ENCODE measurements at places on chromosomes 5 and 9.

DNA sequence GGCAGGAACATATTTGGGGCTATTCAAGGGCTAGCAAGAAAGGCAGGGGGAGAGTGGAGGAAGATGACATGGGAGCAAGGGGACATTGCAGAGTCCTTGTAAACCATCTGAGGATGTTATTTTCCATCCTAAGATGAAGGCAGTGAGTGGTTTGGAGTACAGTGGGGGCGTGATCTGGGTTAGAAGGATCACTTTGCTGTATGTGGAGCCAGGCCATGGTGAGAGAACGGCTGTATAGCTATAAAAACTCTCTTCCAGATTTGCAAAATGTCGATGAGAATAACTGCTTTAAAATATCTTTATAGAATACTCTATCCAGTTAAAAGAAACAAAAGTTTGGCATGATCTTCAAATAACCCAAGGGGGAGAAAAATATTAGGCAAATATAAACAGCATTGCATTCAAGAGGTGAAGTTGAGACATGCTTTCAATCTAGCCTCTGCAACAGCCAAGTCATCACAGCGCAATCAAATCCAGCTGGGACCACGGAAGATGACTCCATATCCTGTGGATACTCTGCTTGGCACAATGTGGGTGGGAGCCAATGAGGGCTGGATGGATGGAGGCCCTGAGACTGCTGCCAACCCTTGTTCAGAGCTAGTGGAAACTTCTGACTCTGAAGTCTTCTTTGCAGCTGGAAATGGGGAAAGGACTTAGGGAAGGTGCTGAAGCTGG lies 111.5 kb upstream of the BASP1 start:
- DNase-seq, result no peak

GRCh38 chr9:71857159-71857558 lies 53.8 kb downstream of the ABHD17B start:
- DNase-seq, result no peak

DNA sequence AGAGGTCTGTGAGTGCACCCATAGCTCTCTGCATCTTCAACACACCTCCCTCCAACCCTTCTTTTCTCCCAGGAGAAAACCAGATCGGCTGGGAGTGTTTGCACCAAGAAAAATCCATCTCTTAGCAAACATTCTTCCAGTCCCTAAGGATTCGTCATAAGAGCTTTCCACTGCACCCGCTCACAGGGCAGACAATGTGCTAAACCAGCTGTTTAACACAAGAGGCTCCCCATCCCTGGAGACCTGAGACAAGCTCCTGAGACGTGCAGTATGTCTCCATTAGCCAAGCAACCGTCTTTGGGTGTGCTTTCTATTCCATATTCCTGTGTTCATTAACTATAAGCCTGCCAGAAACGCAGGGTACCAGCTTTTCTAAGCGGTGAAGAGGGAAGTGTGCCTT lies 93.6 kb upstream of the ZNF462 start:
- DNase-seq, result no peak

- DNase-seq, result no peak
These were observed 72.4 kb downstream of the PARP8 start for GRCh38 chr5:50738864-50739263.

- no peak for DNase-seq
These were observed at the start of gene TGFBI for GRCh38 chr5:136028782-136029742. TGFBI (plus strand) TSS chr5:136028988; CDS start chr5:136029056, 68 bp downstream.
